CD4-positive, alpha-beta T cell treated with Interleukin-12 subunit alpha and Interleukin-12 subunit beta, for 1 hour (primary cell): ENCODE measurements at places on chromosomes 5 and 9.

DNA sequence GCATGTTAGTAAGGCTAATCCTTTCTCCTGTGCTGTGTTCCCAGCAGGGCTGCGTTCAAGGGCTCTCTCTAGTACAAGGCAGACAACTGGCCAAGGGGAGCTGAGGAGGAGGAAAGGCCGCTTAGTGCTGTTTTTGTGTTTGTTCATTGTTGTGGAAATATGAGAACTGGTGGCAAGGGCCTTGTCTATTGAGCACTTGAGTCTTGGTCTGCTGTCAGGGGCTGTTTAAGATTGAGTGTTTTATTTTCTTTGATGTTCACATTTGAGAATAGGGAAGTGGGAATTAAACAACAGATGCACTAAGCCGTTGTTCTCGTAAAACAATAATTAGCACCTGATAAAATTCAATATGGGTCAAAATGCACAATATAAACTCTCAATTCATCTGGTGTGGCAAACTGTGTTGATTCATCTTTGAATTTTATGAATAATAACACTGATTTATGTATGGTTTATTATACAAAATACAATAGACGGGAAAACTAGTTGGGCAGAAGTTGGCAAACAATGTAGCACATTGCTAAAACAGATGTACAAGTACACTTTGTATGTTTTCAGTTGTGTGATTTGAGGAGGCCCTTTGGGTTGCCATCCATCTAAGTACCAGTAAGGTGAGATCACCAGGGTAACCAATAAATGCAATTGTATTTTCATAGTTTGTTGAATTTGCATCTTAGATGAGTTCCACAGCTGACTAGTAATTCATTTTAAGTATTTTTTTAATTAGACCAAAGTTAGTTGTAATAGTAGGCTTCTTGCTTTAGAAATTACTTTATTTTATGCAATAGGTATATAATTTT, 97.6 kb upstream of the GRHPR start:
- DNase-seq: no peak

DNA sequence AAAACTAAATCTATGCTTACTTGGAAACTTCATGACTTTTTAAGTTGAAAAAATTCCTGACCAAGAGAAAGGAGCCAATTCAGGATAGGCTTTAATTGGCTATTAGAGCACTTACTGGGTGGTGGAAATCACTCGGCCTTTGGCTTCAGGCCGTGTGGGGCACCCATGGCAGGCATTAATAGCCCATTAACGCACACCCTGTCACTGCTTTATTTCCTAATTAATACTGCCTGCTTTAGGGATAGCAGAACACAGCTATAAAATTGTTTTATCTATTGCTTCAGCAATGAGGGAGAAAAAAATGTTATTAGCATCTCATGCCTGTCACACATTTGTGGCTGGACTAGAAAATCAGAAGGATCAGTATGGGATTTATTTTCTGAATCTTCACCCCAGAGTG, 58.1 kb downstream of the PSAT1 start:
- no peak for DNase-seq

DNA sequence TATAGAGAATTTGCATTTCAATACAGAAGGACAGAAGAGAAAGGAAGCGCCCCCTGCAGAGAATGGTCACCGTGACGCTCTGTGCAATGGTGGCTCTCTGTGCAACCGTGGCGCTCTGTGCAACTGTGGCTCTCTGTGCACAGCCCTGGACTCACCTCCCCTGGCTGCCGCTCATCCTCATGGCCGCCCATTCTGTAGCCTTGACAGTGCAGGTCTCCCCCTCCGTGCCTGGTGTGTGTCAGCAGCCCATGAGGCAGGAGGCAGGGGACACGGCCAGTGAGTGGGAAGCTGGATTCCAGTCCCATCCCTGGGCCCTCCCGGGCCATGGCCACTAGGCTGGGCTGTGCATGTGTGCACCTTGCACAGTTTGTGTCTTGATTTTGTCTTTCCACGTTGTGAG, 12.0 kb downstream of the EXOC3 start:
- DNase-seq: no peak

DNA sequence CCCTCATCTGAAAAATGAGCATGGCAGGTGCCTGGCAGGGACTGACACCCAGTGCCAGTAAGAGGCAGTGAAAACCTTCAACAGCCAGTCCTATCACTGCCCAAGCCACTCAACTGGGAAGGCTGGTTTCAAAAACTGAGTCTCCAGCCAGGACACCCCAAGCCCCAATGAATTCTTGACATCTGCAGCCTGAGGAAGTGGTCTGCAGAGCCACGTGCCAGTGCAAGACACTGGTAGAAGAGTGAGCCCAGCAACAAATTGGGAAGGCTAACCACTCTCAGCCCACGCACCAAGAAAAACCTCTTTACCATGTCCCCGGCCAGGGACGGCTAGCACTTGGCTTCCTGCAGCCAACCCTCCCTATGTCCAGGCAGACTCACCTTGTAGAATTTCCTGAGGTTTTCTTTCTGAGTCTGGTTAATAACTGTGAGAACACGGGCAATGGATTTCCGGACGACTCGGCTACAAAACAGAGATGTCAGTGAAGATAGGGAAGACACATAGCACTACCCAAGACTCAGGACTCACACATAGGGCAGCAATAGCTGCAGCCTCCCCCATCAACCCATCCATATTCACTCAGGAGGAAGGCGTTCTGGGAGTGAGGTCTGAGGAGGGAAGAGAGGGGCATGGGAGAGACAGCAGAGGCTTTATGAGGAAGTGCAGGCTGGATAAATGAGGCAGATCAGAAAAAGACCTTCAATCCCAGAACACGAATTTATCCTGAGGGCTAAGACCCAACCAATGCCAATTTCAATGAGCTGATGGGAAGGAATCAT, 1.8 kb downstream of the RPL35 start:
- no peak for DNase-seq

GRCh38 chr9:118269623-118270022, 565.4 kb downstream of the TLR4 start:
- no peak for DNase-seq
